ENCODE measurements at places on chromosomes 12 and 14.

DNA sequence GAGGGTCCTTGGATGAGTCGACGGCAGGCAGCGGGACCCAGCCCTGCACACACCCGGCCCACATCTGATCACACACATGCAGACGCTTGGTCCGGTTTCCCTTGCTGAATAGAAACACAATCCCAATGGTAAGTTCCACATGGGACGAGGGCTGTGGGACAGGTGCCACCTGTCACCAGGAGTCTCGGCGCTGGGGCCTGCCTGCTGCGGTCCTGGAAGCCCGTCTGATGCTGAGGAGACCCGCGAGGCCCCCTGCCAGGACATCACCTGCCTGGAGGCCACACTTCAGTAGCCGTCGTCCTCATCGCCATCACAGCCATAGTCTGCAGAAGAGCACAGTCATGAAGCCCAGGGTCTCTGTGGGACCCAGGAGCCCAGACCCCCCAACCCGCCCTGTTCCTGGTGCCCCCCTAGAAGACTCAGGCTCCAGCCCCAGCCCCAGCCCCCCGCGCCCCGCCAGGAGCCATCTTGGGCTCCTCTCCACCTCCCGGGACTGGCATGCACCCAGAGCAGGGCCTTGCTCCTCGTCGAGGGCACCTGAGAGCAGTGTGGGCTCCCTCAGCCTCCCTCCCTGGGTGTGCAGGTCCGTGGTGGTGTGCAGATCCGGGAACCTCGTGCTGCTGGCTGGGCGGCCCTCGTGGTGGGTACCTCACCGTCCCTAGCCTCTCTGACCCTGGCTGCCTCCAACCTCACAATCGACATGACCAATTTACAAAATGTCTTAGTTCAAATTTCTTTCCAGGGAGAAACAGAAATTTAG is 29.3 kb upstream of the NUDT14 start:
- DNase-seq = no peak

DNA sequence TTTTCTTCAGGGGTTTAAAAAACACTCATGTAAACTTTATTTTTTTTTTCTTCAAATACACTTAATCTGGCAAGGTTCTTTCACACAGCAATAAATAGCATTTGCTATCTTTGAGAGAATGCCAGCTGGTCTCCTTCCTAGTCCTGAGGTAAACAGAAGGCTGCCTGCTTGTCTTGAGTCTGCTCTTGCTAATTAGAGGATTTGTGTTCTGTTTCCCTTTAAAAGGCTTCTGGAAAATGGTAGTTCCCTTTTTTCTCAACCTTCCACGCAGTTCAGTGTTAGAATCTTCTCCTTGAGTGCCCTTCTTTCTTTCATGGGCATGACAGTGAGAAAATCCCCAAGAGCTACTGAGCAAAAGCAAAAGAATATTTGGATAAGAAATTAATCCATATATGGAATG is 92.3 kb upstream of the DCN start:
- no peak for DNase-seq

DNA sequence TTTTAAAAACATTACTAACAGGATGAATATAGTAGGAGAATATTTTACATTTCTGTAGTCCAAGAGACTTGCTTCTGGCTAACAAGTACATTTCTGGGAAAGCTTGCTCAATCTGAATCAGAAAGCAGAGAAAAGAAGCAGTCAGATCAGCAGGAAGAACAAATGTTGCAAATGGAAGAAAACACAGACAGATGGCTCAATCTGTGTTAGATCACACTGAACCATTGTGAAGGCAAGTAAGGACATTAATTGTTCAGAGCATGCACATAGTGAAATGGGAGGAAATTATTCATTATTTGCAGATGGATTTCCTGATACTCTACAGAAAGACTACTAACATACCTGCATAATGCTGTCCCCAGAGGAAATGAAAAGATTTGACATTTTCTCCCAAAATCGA is 65.2 kb upstream of the CNOT2 start:
- no peak for DNase-seq

GRCh38 chr14:93095742-93096510 is 19.8 kb downstream of the ITPK1 start:
- no peak for DNase-seq

DNA sequence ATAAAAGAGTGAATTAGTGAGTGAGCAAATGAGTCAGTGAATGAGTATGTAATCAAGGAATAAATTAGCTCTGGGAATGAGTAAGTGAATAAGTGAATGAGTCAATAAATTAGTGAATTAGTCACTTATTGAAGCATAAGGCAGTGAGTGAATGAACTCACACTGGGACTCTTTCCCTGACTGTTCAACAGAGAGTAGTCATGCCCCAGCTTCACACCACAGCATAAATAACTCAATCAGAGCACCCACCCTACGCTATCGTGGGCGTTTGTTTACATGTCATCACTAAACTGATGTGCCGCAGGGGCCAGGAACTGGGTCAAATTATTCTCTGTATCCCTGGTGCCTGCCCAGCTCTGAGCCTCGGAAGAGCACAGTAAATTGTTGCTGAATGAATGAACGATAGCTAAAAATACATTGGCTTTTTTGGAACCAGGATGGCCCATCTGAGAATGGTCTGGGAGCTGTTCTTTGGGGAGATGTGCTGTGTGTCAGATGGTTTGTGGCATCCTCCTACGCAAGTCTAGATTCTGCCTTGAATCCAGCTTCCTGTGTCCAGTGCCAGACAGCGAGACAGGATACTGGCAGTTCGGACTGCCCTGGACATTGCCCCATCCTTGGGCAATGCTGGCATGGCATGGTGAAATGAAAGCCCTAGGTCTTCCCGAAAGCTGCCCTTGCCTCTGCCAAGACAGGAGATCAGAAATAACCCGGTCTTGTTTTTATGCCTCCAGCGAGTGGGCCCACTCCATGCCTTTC is 98.0 kb upstream of the RTL1 start:
- DNase-seq = no peak

GRCh38 chr12:99026332-99027054 is 381.4 kb downstream of the APAF1 start:
- no peak for DNase-seq

- DNase-seq = no peak
Observed at GRCh38 chr14:100303179-100303578, 3.1 kb downstream of the SLC25A29 start.

GRCh38 chr12:2586156-2587038 is 208.4 kb upstream of the FKBP4 start:
- DNase-seq = no peak

DNA sequence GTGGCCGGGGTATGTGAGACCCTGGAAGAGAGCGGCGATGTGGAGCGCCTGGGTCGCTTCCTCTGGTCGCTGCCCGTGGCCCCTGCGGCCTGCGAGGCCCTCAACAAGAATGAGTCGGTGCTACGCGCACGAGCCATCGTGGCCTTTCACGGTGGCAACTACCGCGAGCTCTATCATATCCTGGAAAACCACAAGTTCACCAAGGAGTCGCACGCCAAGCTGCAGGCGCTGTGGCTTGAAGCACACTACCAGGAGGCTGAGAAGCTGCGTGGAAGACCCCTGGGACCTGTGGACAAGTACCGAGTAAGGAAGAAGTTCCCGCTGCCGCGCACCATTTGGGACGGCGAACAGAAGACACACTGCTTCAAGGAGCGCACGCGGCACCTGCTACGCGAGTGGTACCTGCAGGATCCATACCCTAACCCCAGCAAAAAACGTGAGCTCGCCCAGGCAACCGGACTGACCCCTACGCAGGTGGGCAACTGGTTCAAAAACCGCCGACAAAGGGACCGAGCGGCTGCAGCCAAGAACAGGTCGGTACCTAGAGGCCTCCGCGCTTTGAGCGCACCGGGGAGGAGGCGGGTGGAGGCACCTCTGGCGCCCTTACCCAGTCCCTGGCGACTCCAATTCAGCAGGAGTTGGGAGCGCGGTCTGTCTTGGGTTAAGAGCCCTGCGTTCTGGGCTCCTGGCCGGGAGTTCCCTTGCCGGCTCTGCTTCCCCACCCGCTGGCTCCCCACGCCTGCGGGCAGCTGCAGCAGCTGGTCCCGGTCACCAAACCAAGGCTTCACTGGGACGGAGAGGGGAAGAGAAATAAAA is 700 bp downstream of the SIX6 start:
- DNase-seq = no peak

- DNase-seq = no peak
Observed at GRCh38 chr14:104306450-104307040, 168.2 kb downstream of the KIF26A start.

- no peak for DNase-seq
Observed at GRCh38 chr14:92154283-92154942, 32.6 kb downstream of the CPSF2 start.

DNA sequence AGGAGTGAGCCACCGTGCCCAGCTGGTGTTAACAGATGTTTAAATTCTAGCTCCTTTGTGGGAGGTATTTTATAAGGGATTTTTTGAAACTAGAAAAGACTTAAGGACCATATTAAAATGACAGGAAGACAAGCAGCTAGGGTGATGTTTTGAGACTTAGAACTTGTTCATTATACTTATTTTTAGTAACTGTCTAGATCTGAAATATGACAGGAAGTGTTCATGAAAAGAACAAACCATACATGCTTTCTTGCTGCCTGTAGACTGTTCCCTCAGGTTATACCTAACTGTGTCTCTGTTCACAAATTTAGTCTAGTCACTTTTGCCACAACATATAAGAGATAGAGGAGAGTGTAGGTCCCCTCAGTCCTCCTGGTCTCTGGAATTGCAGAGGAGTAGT is 36.9 kb upstream of the KCNH3 start:
- DNase-seq = peak; percentile 7

GRCh38 chr14:31926652-31927347 is 150.3 kb upstream of the ARHGAP5 start:
- no peak for DNase-seq

- no peak for DNase-seq
Observed at GRCh38 chr12:7346551-7347225, 42.8 kb downstream of the ACSM4 start.

DNA sequence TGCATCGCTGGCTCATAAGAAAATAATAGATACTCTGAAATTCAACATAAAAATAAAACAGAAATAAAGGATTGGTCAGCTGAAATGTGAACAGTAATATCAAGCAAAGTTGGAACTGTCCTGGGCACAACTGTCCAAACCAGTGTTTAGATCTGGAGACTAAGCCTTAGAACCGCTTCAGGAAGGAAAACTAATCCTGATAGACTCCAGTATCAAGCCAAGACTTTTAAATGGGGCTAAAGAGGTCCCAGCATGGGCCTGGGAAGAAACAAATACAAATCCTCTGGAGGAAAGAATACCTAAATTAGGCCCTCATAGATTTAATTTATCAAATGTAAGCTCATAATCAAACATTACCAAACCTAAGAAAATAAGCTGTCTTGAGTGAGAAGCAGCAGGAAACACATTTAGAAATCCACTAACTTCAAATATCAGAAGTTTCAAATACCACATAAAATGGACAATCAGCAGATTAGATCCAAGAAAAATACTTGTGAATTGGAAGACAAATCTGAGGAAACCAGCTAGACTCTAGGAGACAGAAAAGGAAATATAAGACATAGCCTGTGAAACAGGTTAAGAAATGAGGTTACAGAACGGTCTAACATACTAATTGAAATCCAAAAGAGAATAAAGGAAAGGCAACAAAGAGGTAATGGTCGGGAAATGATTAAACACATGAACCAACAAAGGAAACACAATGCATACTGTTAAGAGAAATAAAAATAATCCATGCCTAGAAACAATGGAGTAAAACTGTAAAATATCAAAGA is 27.6 kb downstream of the SCAF11 start:
- no peak for DNase-seq

GRCh38 chr12:117695956-117696355 is 272.8 kb downstream of the KSR2 start:
- DNase-seq = no peak

DNA sequence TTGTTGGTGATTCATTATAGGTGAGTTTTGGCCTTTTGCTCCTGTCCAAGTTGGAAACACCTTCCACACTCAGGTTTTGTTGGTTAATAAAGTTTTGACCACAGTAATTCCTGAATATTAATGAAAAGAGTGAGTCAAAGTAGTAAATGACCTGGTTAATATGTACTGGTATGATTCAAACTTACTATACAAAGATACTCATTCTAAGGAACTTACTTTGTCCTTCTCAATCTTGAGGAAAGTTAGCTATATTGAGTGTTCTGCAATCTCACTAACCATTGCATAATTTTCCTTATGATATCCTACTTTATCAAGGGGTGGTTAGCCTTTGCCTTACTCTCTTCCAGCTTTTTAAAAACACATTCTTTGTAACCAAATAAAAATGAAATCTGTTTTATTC is 20.9 kb upstream of the HECTD1 start:
- DNase-seq = no peak

DNA sequence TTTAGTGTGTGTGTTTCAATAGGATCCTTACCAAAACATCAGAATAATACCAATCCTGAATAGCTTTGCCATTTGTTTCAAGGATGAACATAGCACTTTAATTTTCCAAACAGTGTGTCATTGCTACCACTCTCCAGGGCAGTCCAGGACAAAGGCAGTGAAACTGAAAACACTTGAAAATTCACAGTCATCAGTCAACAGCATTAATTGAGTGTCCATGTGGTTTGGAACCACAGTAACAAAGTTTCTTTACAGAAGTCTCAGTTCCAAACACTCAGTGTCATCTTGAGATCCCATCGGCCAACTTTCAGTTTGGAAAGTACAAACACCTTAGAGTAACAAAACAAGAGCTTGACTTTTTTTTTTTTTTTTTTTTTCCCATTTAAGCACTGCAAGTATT is 228.4 kb upstream of the SOX5 start:
- DNase-seq = no peak

- peak; percentile 88 for DNase-seq
Observed at GRCh38 chr14:50677527-50678063, 9.5 kb upstream of the SAV1 start.

DNA sequence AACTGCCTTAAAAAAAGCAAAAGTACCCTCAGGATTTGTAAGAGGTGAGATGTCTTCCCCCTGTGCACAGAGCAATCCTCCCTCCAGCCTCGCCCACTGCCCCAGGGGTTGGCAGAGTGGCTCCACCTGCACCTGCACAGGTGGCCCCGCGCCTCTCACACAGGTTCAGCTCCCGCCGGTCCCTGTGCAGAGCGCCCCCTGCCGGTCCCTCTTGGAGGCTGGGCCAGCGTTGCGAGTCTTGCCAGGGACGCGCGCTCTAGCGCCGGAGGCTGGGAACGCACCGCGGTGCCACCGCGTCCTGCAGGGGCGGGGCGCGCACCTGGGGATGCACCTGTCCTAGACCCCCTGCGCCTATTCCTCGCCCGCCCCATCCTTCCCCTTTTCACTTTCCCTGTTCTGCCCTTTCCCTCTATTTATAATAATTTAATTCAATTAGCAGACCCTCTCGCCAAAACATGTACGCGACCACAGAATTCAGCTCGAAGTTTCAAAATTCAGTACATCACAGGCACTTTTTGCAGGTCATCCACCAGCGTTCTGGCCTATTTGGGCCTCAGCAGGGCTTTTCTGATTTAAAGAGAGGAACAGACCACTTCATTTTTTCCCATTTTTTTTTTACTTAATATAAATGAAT is 618.6 kb downstream of the AACS start:
- no peak for DNase-seq

- no peak for DNase-seq
Observed at GRCh38 chr12:45669792-45670191, 59.7 kb upstream of the ARID2 start.

- no peak for DNase-seq
Observed at GRCh38 chr12:117599849-117600248, 238.4 kb upstream of the NOS1 start.

- DNase-seq = no peak
Observed at GRCh38 chr12:1350055-1350933, 244.1 kb downstream of the FBXL14 start.
